MV-4-11 (cell line): ENCODE measurements at places on chromosomes 1 and 21.

GRCh38 chr21:14881863-14882499, 182.8 kb downstream of the NRIP1 start:
- DNase-seq: no peak

GRCh38 chr1:55007625-55008024, 8.9 kb downstream of the BSND start:
- DNase-seq: no peak

GRCh38 chr1:62833529-62833928, 49.6 kb downstream of the ATG4C start:
- no peak for DNase-seq

DNA sequence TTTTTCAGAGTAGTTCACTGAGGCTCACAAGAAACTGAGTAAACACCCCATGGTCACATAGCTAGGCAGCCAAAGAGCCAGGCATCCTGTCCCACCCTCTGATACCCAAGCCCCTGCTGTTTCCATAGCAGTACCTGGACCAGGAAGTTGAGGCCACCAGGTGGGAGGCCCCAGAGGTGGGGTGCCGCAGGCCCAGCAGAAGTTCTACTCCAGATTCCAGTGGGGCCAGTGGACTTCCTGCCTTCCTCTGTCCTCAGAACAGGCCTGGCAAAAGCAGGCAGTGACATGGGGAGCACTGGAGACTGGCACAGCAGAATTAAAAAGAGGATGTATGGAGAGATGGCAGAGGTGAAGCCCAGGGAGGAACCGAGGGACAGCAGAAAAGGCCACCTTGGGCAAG, 19.0 kb downstream of the FOXO6 start:
- DNase-seq: no peak

DNA sequence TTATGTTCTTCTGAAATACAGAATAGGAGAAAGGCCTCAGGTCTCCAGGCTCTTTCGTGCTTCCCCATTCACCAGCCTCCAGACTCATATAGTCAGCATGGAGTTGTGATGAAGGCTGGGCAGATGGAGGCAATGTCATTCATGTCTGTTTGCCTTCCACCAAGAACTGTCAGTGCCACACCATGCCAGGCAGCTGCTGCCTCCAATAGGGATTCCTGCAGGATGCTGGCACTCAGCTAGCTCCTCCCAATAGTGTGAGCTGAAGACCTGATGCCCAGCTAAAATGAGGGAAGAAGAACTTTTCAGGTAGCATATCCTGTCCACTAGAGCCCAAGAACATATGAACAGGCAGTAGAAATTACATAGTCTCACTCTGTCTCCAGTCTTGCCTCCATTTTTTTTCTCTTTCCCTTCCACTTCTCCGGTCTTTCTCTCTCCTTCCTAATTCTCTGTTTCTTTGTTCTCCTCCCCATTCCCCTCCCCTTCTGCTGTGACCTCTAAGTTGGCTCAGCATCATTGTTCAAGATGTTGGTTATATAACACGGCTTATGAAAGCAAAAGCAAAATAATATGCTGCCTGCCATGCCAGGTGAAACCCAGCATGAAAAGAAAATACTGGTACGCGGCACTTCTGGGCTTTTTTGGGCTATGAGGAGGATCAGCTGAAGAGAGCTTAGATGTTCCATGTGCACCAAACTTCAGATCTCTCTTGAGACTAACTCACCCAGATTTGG, 17.3 kb downstream of the GLUL start:
- DNase-seq: no peak

GRCh38 chr1:68378296-68379084, 71.3 kb downstream of the RPE65 start:
- no peak for DNase-seq

GRCh38 chr1:11324567-11325165, 51.7 kb downstream of the UBIAD1 start:
- DNase-seq: no peak

DNA sequence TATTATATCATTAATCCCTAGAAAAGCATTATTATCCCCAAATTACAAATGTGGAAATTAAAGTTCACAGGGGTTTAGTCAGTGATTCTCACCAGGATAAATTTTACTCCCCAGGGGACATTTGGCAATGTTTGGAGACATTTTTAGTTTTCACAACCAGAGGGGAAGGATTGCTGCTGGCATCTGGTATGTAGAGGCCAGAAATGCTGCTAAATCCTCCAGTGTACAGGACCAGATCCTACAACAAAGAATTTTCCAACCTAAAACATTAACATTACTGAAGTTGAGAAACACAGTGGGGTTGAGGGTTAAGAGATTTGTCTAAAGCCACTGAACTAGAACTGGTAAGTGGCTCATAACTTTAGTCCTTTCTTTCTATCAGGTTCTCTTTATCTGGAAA, 162.0 kb upstream of the SYT6 start:
- no peak for DNase-seq

DNA sequence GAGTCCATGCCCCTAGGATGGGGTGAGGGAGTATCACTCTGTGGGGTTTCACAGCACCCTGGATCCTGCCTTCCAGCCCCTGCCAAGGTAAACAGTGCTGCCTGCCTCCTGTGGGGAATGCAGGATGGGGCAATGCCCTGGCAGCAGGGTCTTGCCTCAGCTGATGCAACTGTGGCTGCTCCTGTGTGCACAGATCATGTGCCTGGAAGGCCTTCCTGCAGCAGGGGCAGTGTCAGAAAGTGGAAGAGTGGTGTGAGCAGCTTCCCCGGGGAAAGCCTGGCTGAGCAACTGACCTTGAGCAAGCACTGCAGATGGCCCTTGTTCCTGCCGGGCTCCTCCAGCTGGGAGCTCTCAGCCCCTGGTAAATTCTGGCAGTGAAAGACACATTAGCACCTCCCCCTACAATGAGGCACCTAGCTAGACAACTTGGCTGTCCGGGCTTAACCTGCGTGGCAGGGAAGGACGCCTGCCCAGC, 9.9 kb downstream of the TOR3A start:
- DNase-seq: peak; percentile 18

- DNase-seq: peak; percentile 68
Observed at GRCh38 chr21:41973861-41974751, 20.3 kb upstream of the C2CD2 start.

DNA sequence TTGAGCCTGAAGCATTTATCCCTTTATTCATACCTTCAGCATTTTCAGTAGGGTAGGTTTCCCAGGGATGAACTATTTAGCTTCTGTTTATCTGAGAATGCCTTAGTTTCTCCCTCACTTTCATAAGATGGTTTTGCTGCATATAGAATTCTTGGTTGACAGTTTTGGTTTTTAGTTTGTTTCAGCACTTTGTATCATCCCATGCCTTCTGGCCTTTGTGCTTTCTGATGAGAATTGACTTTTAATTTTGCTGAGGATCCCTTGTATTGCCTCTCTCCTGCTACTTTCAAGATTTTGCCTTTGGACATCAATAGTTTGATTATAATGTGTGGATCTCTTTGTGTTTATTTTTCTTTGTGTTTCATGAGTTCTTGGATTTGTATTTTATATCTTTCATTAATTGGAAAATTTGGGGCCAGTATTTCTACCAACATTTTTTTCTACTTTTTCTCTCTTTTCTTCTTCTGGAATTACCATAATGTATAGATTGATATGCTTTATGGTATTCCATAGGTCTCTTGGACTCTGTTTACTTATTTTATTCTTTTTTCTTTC, 236.6 kb downstream of the LBR start:
- no peak for DNase-seq

- peak; percentile 100 for DNase-seq
Observed at GRCh38 chr1:149888247-149888998, 10.9 kb upstream of the BOLA1 start.
